ENCODE measurements at places on chromosomes 5 and 9. TPM values are rescaled to one million over a fixed set of nuclear protein-coding genes. Genes with fewer than 3 reads are reported as not detected.

WNK2 gene
- total RNA-seq = 6.2 TPM

KCNT1 gene
- total RNA-seq = not detected

SLC34A1 gene
- not detected for total RNA-seq

GALNT12 gene
- total RNA-seq = not detected

GRCh38 chr5:143820451-143820850 is 8.5 kb downstream of the HMHB1 start:
- DNase-seq = no peak

DNA sequence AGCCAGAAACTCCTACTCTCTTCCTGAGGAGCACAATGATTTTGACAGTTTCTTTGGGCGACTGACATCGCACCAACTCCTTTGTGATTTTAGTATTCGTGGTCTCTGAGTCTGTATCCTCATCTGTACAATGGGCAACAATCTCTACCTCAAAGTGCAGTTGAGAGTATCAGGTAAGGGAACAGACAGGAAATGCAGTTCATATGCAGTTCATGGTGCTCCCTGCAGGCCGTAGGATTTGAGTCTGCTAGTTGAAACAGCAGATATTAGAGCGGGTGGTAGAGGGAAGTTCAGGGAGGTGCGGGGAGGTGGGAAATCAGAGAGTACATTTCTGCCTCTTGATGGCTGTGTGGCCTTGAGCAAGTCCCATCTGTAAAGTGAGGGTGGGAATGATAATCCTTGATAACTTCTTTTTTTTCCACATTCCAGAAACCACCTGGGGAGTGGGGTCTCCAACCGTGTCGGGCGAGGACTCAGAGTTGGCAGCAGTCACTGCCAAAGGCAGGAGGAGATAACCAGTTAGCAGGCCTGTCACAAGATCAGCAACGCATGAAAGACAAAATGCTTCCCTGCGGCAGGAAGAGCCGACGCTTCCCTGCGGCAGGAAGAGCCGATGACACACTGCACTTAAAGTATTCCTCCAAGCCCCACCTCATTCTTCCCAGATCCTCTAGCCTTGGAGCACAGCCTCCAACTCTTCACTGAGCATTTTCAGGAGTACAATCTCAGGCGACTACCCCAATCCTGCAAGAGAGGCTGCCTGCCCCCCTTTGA is 6.0 kb upstream of the NEK6 start:
- DNase-seq = no peak

GRCh38 chr9:2262386-2263071 is 247.4 kb downstream of the SMARCA2 start:
- DNase-seq = no peak

DNA sequence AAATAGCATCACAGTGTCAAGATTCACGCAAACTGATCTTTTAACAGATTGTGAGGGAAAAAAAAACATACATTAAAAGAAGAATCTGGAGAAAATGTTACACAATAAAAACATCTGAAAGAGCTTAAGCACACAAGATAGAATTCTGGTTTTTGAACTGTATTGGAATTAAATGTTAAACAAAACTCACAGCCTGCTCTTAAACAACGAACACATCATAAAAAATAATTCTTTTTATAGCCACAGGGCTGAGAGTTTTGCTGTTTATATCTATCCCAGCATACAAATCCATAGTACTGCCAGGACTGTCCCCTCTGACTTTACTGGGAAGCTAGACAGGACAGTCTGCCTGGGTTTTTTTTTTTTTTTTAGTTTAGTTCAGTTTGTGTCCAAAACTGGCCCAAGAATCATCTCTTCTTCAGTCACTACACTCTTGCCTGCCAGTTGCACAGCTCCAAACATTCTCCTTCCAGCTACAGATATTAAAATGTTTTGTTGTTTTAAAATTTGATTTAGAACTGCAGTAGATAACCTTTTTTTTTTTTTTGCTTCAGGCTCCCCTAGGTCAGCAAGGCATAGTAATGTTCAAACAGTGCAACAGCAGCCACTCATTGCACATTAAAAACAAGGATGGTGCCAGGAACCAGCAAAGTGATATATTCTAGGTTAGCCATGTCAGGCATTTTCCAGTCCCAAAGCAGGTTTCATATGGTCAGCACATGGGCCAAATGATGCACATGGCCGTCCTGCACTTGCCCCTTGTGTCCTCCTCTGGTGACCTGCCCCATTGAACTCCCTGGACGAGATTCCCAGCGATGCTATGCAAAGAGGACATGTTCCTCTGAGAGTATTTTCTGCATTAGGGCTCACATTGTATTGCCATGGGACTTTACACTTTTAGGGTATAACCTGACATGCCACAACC is 173.6 kb downstream of the ARL15 start:
- peak; percentile 36 for DNase-seq

- DNase-seq = no peak
Observed at GRCh38 chr5:156329171-156329611, 2.2 kb downstream of the SGCD start.

DNA sequence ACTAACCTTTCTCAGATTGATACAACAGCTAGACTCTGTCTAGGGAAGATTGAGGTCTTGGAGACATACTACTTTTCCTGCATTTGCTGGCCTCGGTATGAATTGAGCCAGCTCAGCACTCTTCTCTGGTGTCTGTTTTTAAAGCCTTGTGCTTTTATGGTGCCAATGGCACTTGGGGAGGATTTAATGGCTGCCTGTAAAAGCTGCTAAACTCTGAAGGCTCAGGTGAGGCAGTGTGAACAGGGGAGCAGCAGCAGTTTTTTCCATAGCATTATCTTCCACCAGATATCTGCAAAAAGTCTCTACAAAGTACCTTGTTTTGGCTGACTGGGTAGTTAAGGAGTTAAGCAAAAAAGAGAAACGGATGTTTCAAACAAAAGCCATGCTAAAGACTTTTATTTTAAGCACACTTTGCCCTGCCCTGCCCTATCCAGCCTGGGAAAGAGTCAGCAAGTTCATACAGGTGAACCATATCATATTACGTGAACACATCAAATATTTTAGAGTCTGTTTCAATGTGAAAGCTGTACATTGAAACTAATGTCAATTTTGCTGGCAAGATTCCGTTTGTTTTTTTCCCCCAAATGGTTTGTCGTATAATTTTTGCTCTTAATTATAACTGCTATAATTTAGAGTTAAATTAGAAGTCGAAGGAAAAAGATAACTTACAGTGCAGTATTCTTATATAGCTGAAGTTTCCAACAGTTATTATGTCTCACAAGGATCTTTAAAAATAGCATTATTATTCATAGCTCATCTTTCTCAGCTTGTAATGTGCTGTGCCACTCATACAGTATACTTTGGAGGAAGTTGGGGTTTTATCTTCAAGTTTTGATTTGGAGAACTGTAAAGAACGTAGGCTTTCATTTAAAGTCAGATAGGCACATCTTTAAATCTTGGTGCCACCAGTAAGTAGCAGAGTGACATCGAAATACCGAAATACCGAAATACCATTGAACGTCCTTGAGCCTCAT is 424.1 kb upstream of the CD180 start:
- no peak for DNase-seq

GRCh38 chr9:87670572-87671264 is 55.2 kb upstream of the CTSL start:
- DNase-seq = no peak

DNA sequence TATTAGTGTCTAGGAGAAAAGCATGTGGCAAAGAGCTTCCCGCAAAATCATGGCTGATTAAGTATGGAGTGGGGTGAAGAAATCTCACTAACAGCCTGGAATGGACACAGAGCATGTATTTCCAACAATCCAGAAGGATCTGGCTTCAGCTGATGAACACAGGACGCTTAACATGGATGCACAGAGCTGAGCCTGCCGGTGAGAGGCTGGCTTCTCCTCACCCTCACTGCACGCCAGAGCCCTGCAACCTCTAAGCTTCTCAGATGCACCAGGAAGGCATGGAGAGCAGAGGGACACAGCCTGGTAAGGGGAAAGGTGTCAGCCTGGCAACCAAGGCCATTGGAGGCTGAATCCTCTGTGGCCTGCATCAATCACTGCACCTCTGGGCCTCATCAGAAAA is 298.5 kb downstream of the TRIM32 start:
- DNase-seq = no peak

- DNase-seq = peak; percentile 84
Observed at GRCh38 chr5:132410451-132411303, 41.2 kb downstream of the SLC22A5 start.

DNA sequence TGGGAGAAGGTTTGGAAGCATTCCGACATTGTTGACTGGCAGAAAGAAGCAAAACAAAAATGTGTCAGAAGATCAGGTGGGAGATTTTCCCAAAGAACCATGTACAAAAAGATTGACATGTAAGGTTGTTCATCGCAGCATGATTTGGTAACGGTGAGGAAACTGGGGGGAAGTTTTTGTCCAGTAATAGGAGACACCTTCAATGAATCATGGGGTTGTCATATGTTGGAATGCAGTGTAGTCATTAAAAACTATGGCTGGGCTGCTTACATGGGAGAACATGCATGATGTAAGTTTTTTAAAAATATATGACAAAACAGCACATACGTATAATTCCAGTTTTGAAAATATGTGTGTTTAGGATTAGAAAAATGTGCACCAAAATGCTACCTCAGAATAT is 50.5 kb downstream of the HSD17B3 start:
- DNase-seq = no peak

GRCh38 chr5:180390441-180391190 is 37.5 kb upstream of the GFPT2 start:
- DNase-seq = no peak

GRCh38 chr9:97556036-97556720 is 54.7 kb downstream of the TMOD1 start:
- no peak for DNase-seq
